B cell (primary cell): ENCODE measurements at places on chromosomes 6 and 20.

GRCh38 chr20:35648836-35649235 lies 15.9 kb downstream of the CPNE1 start:
- DNase-seq: no peak

GRCh38 chr6:1703091-1703855 lies 93.6 kb downstream of the FOXC1 start:
- DNase-seq: no peak

- DNase-seq: peak; percentile 48
Observed at GRCh38 chr6:13445005-13445743, 42.2 kb downstream of the GFOD1 start.

DNA sequence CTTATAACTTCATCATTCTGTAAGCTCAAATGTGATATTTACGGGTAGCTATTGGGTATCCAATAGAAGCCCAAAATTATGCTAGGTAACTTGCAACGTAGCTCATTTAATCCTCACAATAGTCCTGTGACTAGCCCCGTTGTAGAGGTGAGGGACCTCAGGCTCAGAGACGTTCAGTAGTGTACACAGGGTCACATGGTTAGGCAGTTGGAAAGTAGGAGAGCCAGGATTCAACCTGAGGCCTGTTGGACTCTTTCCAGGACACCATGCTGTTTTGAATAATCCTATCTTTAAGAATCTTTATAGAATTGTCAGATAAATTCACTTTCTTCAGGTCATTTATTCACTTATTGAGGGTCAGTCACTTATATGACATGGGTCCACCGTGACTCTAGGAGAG lies 9.2 kb upstream of the ELOVL2 start:
- DNase-seq: no peak

- no peak for DNase-seq
Observed at GRCh38 chr20:36179170-36179945, 24.8 kb downstream of the EPB41L1 start.

DNA sequence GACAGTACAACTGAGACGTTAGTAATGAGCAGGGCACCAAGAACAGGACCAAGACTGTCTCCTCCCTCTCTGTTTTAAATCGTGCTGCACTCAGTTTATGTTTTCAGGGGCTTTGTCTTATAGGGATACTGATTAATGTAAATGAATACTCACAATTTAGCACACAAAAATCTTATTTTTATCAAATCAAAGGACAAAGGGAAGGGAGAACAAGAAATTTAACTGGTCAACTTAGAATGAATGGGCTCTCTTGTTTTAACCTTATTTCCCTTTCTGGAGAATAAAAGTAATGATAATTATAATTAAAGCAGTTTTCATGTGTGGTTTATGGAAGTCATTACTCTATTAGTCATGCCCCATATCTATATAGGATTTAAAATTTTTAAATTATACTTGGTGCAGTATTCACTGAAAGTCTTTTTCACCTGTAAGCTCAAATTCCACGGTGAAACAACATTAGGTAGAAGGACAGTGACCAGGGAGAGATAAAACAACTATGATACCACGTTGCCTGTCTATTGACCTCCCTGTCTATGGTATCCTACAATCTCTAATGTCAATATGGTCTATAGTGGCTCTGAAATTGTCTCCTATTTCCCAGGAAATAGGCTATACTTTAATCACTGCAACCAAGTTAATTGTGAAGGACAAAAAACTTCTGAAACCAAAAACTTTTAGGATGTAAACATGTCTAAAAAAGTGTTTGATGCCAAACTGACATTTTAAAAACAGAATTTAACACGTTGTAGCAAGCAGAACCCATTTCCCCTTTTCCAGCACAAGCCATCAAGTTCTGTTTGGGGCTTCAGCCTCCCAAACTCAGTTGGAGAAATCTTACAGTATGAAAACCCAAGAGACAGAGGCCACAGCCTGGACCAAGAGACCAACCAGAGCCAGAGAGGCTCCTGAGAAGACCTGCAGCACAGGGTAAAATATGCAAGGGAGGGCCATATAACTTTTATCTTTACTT lies 15.0 kb downstream of the ELOVL5 start:
- no peak for DNase-seq

DNA sequence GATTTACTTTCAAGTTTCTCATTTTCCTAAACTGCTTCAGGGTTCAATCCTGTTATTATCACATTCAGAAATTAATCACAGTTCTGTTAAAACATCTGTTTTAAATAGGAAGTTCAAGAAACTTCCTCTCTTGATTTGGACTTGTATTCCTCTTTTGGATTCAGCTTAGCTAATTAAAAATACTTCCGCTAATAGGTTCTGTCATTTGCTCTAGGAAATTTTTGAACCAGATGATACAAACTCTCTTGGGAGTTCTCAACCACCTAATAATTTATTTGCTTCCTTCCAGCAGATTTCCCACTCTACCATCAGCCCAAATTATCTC lies 15.9 kb upstream of the TMEM30A start:
- DNase-seq: no peak
